ENCODE measurements at places on chromosomes 16 and 17.

DNA sequence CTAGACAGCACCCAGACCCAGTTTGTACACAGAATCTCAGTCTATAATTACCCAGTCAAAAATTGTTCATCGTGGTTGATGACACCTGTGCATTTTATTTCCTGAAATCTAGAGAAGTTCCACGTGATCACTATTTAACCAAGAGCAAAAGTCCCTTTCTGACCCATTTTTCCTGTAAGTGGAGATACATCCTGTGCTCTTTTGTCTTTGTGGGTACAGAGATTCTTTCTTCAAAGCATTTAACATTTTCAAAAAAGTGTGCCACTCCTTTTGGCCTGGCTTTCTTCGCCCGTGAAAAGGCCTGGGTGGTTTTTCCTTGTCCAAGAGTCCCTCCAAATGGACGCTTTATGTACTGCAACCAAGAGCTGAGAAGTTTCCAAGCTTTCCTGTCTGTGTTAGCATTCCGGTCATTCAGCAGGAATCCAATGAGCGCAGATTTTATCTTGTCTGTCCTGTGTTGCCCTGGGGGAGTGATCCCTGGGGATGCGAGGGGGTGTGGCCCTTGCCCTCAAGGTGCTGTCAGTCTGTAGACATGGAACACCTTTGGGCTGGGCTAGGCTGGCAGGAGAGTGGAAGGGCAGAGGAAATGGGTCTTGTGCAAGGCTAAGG is 161.1 kb upstream of the CACNG5 start:
- DNase-seq: peak; percentile 54

GRCh38 chr16:945271-946047 is 25.3 kb downstream of the LMF1 start:
- no peak for DNase-seq

GRCh38 chr16:56861756-56862155 is 3.3 kb upstream of the SLC12A3 start:
- no peak for DNase-seq

- no peak for DNase-seq
Measured at GRCh38 chr16:58094791-58095574, 34.2 kb downstream of the CFAP20 start.

- DNase-seq: no peak
Measured at GRCh38 chr16:86513471-86514277, 3.3 kb downstream of the FOXF1 start.

- DNase-seq: peak; percentile 63
Measured at GRCh38 chr17:15944759-15945526, at the start of gene ADORA2B. TSS of gene ADORA2B (plus strand) at chr17:15945130. CDS start at chr17:15945249, 119 bp downstream.

DNA sequence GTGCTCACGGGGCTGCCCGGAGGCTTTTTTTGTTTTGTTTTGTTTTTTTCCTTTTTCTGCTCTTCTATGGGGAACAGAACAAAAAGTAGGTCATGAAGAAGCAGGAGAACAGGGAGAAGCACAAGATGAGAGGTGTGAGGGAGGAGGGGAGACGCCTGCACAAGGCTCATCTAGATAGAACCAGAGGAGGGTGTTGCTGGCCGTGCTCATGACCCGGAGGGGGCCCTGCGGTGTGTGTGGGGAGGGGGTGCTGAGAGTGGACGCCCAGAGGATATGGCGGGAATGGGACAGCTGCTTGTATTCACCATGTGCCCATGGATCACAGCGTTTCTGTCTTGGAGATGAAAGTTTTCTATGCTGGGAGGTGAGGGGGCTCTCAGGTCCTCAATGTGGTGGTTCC is 183.7 kb downstream of the FOXL1 start:
- DNase-seq: no peak

DNA sequence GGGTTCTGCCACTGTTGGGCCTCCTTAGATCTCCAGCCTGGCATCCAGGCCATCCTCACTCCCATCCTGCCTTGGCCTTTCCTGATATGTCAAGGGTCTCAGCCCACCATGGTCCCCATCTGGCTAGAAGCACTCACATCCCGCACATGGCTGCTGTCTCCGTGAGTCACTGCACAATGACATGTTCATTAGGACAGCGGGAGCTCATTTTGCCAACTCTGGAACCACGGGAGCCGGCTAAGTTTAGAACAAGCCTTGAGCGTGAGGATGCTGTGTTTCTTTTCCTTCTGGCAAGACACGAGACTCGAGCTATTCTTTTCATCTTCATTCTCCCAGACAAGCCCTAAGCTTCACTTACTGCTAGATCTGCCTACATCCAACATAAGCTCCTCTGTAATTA is 65.7 kb upstream of the KSR1 start:
- no peak for DNase-seq

- DNase-seq: peak; percentile 30
Measured at GRCh38 chr16:20928774-20929411, 28.3 kb downstream of the LYRM1 start.

DNA sequence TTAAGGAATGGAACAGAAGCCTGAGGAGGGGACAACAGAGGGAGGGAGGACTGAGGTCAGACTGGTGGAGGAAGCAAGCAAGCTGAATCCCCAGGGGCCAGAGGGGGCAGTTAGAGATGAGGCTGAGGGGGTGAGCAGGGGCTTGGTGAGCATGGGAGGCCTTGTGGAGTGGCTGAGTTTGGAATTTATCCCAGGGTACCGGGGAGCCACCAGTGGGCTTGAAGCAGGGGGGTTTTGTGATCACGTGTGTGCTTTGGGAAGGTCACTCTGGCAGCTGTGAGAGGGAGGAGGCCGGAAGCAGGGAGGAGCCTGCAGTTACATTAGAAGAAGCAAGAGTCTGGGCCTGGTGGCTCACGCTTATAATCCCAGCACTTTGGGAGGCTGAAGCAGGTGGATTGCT is 9.8 kb upstream of the CTCF start:
- no peak for DNase-seq

DNA sequence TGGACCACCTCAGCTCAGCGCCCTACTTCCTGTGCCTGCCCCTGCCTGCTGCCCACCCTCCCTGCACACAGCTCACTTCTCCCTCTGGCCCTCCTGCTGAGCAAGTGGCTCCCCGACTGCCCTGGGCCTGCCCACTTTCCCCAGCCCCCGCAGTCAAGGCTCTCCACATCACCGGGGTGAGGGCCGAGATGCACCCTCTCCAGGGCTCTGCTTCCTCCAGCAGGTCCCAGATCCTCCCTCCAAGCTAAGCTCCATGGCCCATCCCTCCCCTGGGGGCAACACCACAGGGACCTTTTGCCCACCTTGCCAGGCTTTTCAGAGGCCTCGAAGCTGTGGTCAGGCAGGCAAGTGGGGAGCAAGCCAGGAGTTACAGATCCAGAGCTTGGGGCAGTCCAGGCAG is 820.2 kb downstream of the KCNJ18 start:
- DNase-seq: no peak

GRCh38 chr17:76810956-76811355 is 57.2 kb upstream of the MGAT5B start:
- DNase-seq: no peak

GRCh38 chr17:39674702-39675389 is 6.6 kb downstream of the PNMT start:
- DNase-seq: no peak

- DNase-seq: no peak
Measured at GRCh38 chr16:86091976-86092375, 193.0 kb downstream of the IRF8 start.

GRCh38 chr17:27413315-27413714 is 42.9 kb upstream of the KSR1 start:
- DNase-seq: no peak

DNA sequence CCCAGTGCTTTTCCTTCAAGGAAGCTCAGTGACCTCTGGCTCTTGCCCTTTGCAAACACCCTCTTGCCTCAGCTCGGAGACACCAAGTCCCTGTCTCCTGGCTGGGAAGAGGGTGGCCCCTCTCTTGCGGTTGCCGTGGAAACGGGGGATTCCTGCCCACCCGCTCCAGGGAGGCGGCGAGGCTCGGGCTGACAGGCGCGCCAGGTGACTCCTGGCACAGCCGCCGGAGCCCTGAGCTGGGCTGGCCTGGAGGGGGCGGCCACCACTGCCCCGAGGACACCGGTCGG is 71.4 kb downstream of the ABR start:
- no peak for DNase-seq

DNA sequence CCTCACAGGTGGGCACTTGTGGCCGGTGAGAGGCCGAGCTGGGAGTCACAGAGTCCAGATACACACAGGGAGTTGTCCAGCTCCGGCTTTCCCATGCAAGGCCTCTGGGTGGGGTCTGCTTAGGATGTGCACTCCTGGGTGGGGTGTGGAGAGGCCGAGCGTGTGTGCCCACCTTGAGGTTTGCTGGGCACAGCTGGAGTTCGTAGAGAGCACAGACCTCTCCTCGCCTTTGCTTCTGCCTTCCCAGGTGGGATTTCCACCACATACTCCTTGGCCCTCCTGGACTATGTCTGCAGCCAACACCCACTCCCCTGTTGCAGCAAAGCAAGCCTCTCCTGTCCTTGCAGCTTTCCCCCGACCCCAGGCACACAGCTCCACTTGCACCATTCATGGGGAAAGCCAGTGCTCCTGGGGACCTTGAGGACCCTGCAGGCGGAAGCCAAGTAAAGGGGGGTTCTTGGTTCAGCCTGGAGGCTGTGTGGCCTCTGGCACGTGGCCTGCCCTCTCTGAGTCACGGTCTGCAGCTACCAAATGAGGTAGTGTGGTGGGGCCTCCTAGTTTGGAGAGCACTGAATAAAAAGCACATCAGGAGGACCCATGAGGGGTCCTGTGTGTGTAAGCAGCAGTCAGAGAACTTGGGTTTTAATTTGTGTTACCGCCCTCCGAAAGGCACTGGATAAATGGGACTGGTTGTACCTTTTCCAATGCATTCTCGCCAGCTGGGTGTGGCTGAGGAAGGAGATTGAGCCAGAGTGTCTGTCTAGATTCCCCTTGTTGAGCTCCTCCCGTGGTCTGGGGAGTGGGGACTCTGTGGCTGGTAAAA is 31.5 kb downstream of the MPRIP start:
- DNase-seq: peak; percentile 45

DNA sequence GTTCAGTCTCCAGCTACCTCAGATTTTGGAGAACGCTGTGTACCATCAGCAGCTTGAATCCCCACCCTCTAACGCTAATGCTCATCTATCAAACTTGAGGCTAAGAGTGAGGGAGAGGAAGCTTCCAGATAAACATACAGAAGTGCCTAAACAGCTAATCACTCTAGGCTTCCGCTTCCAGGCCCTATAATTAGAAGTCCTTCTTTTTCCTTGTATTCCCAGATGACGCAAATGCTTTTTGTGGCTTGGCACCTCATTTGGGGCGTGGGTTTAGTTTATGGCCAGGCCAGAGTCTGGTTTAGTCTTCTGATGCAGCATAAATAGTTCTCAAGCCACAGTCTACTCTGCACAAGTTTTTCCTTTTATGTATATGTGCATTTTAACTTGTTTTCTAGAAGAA is 263.4 kb downstream of the BCAS3 start:
- peak; percentile 99 for DNase-seq

- DNase-seq: no peak
Measured at GRCh38 chr16:61891460-61891859, 144.8 kb downstream of the CDH8 start.

Measured in astrocyte (in vitro differentiated cells and primary cell).